ENCODE measurements at places on chromosomes 1 and 21.

- DNase-seq = no peak
Observed at GRCh38 chr1:59833991-59834390, 19.2 kb downstream of the HOOK1 start.

DNA sequence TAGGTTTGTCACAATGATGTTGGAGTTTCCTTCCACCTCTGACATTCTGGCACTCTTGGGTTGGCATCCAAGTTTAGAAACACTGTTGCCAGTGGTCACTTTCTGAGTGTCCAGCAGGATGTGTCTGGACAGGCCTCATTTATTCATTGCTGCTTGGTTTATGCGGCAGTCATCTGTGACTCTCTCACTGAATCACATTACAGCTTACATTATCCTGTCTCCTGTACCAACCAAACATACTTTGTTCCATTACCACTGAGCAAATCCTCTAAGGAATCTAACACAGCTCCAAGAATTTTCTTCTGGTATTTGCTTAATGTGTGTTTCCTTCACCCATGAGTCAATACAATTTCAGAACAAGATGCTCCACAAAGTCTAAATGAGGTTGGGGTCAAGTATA is 19.9 kb downstream of the SGIP1 start:
- DNase-seq = no peak

- DNase-seq = peak; percentile 25
Observed at GRCh38 chr1:26472320-26472900, at the start of gene HMGN2. TSS of gene HMGN2 (plus strand) at chr1:26472440. CDS start at chr1:26472613, 173 bp downstream.

GRCh38 chr1:59295618-59296017 is 1.3 kb upstream of the FGGY start:
- no peak for DNase-seq

DNA sequence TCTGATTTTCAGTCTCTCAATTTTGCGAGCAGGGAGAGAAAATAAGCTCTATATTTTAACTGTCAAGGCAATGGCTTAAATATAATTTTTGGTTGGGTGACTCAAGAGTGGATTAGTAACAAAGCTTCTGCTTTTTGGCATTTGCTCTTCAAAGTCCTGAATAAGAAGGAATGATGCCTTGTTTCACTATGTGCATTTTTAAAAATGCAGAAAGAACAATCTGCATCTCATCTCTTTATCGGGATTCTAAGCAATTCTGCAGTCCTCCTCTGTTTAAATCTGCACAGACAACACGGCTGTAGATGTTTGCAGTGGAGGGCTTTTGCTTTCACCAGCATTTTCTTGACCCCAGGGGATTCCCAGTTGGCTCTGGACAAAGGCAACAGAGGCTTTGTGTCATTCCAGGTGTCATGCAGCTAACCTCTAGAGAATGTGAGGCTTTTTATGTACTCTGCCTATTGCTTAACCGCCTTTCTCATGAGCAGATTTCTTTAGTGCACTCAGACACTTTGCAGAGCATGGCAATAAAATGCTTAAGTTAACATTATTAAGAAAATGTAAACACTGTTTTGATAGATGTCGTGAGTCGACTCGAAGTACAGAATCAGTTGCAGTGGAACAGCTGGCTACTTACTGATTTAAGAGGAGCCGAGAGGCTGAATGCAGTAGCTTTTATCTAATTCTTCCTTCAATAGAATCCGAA is 783.2 kb upstream of the NEGR1 start:
- no peak for DNase-seq

DNA sequence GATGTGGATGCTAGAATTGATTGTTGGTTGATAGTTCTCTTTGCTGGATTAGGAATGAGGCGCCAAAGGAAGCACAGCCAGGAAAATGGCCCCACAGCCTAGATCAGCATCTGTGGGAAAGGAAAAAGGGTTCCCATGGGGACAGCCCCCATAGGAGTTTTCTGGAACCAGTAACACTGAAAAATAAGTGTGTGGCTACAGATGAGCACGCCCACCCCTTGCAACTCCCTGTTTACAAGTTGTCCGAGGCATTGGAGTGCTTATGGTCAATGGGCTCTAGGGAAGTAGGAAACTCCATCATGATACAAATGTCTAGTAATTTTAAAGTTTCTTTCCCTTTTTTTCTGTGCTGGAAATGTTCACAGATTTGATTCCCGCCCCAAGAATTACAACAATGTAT is 23.8 kb upstream of the UBE2U start:
- no peak for DNase-seq

- DNase-seq = no peak
Observed at GRCh38 chr1:89670711-89671110, 37.8 kb downstream of the LRRC8C start.

GRCh38 chr1:212945056-212945455 is 5.3 kb upstream of the VASH2 start:
- DNase-seq = no peak

DNA sequence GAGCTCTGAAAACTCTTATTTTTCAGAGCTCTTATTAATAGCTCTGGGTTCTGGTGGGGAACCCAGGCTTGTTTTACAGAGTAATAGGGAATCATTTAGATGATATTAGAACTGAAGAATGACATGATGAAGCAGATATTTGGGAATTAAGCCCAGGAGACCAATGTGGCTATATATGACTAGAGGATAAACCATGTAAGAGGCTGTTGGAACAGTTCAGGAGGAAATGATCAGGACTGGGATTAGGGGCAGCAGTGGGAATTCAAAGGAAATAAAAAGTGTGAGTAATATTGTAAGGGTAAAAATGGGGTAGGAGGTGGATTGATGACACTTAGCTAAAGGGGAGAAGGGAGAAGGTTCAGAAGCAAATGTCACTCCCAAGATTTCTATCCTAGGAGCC is 58.6 kb downstream of the GIPC2 start:
- DNase-seq = no peak

- no peak for DNase-seq
Observed at GRCh38 chr1:211148366-211148765, 14.4 kb upstream of the KCNH1 start.

- DNase-seq = no peak
Observed at GRCh38 chr1:100950781-100951180, 54.9 kb downstream of the SLC30A7 start.

- DNase-seq = no peak
Observed at GRCh38 chr21:31732597-31733550, 956 bp upstream of the SCAF4 start.
